ENCODE measurements at places on chromosomes 6 and 20.

DNA sequence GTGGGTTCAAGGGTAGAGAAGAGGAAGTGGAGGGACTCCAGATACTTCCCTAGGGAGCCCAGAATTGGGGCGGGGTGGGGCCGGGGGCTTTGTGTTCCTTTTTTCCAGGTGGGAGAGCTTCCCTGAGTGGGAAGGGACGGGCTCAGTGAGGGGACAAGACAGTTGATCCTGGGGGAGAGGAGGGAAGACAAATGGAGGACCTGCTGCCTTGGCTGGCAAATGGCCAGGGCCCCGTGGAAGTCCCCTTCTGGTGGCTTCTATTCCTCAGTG lies 2.6 kb downstream of the CTSZ start:
- no peak for DNase-seq

DNA sequence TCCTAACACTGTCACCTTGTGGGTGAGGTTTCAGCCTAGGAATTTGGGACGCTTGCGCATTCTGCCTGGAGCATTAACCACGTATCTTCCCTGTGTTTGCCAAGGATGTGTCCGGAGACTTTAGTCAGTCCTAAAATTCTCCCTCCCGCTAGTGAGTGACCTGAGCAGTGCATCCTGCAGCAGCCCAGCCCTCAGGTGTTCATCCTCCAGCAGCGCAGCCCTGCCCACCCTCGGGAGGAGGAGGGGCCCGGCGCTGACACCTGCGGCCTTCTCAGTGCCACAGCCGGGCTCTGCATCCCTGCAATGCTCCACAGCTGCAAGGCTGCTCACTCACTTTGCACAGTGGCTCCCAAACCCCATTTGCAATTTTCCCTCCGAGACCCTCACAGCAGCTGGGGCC lies 79.5 kb downstream of the ERMARD start:
- no peak for DNase-seq

- DNase-seq = peak; percentile 15
Measured at GRCh38 chr6:16757332-16757731, 3.9 kb downstream of the ATXN1 start.

DNA sequence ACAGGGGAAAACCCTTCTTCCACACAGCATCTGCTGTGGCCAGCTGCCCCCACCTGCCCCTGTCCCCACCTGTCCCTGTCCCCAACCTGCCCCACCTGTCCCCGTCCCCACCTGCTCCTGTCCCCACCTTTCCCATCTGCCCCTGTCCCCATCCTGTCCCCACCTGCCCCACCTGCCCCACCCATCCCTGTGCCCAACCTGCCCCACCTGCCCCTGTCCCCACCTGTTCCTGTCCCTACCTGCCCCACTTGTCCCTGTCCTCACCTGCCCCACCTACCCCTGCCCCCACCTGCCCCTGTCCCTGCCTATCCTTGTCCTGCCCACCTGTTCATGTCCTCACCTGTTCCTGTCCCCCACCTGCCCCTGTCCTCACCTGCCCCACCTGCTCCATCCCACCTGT lies 6.4 kb upstream of the MYT1 start:
- no peak for DNase-seq

DNA sequence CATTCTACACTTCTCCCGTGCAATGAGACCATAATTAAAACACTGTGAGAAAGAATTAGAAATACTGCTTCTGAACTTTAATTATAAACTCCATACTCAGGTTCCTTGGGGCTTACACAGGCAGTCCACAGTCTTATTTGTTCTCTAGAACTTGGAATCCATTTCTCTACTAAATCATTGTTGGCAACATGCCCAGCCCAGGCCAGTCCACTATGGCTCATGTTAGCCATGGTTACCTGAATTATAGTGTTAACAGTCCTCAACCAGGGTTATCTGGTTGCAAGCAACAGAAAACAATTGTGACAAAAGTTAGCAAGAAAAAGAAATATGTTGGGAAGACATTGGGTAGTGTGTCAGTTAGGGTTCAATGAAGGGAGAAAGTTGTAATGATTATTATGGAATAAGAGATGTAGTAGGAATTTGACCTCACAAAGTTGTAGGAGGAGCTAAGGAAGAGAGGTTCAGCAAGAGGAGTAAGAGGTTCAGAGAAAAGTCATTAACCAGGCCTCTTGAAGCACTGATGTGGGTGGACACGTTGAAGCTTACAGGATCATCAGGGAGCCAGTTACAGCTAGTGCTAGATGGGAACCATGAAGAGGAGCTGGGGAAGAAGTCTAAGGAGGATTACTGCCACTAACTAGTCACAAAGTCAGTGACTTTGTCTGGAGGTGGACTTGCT lies 352.5 kb upstream of the PRND start:
- DNase-seq = no peak

DNA sequence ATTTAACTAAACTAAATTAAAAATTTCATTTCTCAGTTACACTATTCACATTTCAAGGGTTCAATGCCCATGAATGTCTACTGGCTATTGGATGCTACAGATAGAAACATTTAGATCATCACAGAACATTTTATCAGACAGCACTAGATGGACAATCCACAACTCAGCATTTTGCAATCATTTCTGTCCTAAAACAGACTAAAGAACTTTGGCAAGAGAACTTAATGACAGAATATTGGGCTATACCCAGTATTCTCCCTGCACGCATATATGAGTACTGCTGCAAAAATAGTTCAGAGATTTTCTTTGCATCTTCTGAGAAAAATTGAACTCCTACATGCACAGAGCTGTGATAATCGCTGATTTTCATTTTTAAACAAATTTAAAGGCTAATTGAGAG lies 36.1 kb upstream of the FBXO30 start:
- DNase-seq = no peak

DNA sequence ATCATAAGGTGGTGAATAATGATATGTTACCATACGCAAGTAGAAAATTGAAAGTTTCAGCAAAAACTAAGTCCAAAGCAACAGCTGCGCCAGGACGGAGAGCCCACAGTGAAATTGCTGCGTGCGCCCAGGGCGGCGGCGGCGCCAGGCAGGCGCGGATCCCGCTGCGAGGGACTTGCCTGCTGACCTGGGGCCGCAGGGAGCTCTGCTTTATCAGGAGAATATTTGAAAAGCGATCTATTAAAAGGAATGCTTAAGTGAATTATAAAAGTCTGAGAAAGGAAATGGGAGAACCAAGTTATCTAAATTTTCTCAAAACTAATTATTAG lies 85.4 kb downstream of the THBS2 start:
- DNase-seq = no peak

Data from mesenchymal stem cell (in vitro differentiated cells and primary cell).